ENCODE measurements at places on chromosomes 12 and 14.

GRCh38 chr14:99118046-99118721 lies 153.8 kb downstream of the BCL11B start:
- DNase-seq = no peak

DNA sequence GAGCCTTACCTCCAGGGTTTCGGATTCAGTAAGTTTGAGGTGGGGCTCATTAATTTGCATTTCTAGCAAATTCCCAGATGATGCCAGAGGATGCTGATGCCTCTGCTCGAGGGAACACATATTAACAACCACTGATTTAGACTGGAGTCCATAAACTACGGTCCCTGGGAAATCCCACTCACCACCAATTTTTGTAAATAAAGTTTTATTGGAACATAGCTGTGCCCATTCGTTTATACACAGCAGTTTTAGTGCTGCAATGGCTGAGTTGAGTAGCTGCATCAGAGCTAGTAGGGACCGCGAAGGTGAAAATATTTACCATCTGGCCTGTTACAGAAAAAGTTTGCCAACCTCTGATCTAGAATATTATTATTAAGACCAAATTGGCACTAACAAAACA lies 73.8 kb downstream of the DNAI7 start:
- DNase-seq = no peak

DNA sequence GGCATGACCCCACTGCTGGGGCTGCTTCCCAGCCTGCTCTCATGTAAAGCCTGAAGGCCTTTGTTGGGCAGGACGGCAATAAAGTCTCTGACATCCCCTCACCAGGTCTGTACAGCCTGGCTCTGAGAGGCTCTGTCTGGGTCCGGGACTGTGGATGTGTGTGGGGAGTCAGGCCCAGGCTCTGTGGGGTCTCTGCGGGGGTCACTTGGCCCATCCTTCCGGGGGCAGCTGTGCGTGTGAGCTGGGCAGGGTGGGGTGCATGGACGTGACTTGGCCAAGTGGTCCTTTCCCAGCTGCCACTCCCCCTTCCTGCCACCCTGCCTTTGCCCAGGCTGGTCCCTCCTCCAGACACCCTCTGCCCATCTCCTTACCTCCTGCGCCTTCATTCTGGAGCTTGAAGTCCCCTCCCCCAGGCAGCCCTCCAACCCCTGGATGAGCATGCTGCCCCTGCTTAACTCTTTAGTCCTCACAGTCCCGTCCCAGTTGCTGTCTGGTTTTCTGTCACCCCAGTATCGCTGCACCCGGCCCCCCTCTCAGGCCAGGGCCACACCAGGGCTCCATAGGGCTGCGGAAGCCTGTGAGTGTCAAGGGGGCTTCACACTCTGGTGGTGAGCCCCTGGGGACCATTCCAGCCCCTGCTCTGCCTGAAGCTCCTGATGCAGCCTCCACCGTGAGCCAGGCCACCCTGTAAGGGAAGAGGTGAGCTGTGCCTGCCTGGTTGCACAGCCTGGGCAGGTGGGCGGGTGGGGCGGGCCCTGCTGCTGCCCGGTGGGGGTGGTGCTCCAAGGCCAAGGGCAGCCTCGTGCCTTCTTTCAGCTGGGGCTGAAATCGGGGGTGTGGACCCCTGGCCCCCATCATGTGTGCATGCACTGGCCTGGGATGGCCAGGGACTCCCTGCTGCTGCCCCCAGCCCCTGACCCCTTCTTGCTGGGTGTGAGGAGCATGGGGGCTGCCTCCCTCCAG lies 25.5 kb upstream of the KIF26A start:
- DNase-seq = no peak

- no peak for DNase-seq
Measured at GRCh38 chr14:85288041-85288440, 241.9 kb upstream of the FLRT2 start.

- DNase-seq = no peak
Measured at GRCh38 chr14:106210650-106211049, 684.3 kb downstream of the TMEM121 start.

DNA sequence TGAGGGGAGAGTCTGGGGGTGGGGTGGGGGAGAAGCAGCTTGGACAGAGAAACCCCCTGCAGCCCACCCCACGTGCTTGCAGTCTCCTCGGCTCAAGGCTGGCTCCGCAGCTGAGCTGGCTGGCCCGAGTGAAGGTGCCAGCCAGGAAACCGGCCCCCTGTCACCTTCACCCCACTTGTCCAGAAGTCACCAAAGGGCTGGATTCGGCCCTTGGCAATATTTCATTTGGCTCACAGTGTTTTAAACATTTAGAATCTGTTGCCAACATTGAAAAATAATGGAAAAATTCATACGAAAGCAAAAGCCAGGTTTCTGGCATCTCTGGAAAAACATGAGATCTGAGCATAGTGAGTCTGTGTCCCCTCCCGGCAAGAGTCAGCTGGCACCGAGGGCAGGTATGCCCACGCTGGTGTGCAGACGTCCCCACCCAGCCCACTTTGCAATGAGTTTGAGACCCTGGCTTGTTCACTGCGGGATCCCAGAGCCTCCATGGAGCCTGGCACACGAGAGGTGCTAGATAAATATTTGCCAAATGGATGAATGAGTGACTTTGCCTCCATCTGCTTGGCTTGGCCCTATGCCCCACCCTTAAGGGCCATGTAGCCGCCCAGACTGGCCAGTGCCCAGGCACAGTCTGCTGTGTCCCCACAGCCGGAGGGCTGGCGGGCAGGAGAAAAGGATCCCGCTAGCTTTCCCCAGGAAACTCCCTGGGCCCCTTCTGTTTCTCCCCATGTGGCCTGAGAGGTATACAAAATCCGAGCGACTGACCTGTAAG lies 18.2 kb downstream of the MSI1 start:
- no peak for DNase-seq

Measured in omental fat pad (tissue), 4 donors.